PC-3 (cell line): ENCODE measurements at places on chromosomes 13 and 19. TPM values are rescaled to one million over a fixed set of nuclear protein-coding genes. Genes with fewer than 3 reads are reported as not detected.

GRCh38 chr13:62524061-62524460 is 1108.4 kb upstream of the PCDH20 start:
- no peak for DNase-seq
- no peaks in the 10 kb centered on the region for H3K27me3 ChIP-seq
- H3K4me1 ChIP-seq, result no peaks in the 10 kb centered on the region
- H3K36me3 ChIP-seq, result no peaks in the 10 kb centered on the region
- no peak overlapping the region for H3K27ac ChIP-seq

DNA sequence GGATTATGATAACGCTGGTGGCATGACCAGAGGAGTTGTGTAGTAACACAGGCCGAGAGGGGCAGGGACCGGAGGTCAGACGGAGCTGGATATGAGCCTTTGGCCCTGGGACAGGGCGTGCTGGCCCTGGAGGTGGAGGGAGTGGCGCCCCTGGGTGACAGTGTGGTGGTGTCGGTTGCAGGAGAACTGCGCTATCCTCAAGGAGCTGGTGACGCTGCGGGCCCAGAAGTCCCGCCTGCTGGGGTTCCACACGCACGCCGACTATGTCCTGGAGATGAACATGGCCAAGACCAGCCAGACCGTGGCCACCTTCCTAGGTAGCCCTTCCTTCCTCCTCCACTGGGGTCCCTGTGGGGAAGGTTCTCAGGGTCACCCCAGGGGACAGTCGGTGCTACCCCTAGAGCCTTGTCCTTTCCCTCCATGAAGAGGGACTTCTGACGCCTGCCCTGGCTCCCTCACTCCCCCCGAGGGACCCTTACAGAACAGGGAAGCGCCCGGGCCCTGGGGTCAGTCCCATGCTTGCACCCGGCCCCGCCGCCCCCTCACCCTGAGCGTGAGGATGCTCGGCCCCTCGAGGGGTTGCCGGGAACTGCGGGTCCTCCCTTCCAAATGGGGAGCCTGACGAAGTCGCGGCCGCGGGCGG is 12.8 kb upstream of the ZNF554 start:
- H3K36me3 ChIP-seq, result no peaks in the 10 kb centered on the region; the same call in 1 of the 2 replicates
- DNase-seq, result no peak
- no peak overlapping the region for H3K27ac ChIP-seq
- no peak overlapping the region for H3K4me3 ChIP-seq
- no peaks in the 10 kb centered on the region for H3K4me1 ChIP-seq
- H3K27me3 ChIP-seq, result no peaks in the 10 kb centered on the region

DNA sequence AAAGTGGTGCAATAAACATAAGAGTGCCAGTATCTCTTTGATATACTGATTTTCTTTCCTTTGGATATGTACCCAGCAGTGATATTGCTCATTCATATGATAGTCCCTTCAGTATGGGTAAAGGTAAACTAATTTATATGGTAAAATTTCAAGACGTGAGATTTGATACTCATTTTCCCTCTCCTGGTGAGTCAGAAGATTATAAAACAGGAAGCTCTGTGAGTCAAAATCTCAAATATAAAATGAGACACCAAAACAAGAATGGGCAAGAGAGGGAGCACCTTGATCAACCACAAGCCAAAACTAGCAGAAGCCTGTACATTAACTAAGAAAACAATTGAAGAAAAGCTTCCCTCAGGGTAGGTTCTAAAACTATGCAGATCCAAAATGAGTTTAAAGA is 216.3 kb downstream of the SLITRK6 start:
- peak overlapping the region; percentile 91 for H3K27ac ChIP-seq
- H3K4me3 ChIP-seq, result no peak overlapping the region
- peaks cover 29% of the 10 kb centered on the region for H3K4me1 ChIP-seq
- DNase-seq, result peak; percentile 87

GRCh38 chr19:27828829-27829228 is 1384.1 kb downstream of the UQCRFS1 start:
- no peaks in the 10 kb centered on the region for H3K27me3 ChIP-seq
- H3K4me1 ChIP-seq, result no peaks in the 10 kb centered on the region
- H3K27ac ChIP-seq, result no peak overlapping the region
- H3K36me3 ChIP-seq, result no peaks in the 10 kb centered on the region
- DNase-seq, result no peak

DNA sequence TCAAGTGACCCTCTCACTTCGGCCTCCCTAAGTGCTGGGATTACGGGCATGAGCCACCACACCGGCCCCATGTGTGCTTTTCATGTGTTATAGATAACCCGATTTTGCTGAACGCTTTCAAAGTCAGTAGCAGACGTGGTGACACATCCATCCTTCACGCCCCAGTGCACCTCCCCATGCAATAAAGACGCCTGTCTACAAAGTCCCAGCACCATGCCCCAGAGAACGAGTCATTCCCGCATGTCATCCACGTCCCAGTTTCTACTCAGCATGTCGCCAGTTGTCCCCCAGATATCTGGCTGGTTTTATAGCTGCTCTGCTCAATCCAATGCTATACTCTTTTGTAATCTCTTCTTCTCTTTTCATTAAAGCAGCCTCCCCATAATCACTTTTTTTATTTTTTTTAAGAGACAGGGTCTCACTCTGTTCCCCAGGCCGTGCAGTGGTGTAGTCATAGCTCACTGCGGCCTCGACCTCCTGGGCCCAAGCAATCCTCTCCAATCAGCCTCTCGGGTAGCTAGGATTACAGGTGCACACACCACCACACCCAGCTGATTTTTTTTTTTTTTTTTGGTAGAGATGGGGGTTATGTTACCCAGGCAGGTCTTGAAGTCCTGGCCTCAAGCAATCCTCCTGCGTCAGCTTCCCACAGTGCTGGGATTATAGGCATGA is 42.5 kb downstream of the DNM2 start:
- H3K4me1 ChIP-seq, result peaks cover 22% of the 10 kb centered on the region
- peaks cover 17% of the 10 kb centered on the region for H3K36me3 ChIP-seq
- H3K27ac ChIP-seq, result peak overlapping the region; percentile 68
- no peaks in the 10 kb centered on the region for H3K27me3 ChIP-seq

DNA sequence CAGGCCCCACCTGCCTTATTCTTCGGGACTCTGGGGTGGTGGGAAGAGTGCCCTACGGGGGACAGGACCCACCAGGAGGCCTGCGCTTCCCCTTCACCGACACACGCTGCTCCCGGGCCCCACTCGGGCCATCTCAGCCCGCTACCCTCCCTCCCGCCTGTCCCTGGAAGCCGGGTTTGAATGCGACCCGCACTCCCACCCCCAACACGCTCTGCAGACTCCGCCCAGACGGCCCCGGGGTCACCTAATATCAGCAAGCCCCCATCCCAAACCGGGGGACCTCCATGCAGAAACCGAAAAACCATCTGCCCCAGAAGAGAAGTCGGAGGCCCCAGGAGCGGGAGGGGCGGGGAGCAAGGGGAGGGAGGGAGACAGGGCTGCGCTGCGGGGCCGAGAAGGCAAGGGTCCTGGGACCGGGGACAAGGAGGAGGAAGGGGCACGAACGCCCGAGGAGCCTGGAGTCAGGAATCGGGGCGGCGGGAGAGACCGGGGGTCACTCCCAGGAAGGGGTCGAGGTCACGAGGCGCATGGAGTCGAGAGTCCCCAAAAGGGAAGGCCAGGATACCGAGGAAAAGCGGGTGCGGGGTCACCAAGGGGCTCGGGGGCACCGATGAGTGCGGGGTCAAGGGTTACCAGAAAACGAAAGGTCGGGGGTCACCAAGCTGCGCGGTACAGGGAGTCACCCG is 766 bp downstream of the SBNO2 start:
- peak overlapping the region; percentile 82 for H3K4me3 ChIP-seq
- no peaks in the 10 kb centered on the region for H3K27me3 ChIP-seq
- peak overlapping the region; percentile 98 for H3K27ac ChIP-seq
- DNase-seq, result no peak
- H3K4me1 ChIP-seq, result peaks cover 65% of the 10 kb centered on the region

DNA sequence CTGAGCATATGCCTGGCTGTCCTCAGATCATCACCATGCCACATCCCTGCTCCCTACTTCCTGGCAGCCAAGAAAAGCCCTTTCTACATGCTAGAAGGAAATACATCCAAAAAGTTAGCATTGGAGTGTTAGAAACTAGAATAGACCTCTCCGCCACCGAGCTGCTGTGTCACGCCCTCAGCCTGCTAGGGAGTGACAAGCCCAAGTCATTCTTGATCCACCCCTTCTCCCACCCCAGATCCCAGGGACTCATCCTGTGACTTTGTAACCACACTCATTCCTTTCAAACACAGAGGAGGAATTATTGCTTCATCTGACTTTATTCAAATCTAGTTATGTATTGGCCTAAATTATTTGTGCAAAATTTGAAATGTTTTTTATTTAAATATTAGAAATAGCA is 45.3 kb downstream of the POLR1D start:
- H3K27me3 ChIP-seq, result no peaks in the 10 kb centered on the region
- H3K4me3 ChIP-seq, result no peak overlapping the region
- DNase-seq, result no peak
- H3K4me1 ChIP-seq, result no peaks in the 10 kb centered on the region
- H3K36me3 ChIP-seq, result no peaks in the 10 kb centered on the region

GRCh38 chr19:53308339-53308811 is 25.2 kb upstream of the ZNF845 start:
- no peak overlapping the region for H3K27ac ChIP-seq
- no peaks in the 10 kb centered on the region for H3K27me3 ChIP-seq
- no peak overlapping the region for H3K4me3 ChIP-seq
- H3K36me3 ChIP-seq, result no peaks in the 10 kb centered on the region; the same call in 1 of the 2 replicates
- no peak for DNase-seq

- H3K27ac ChIP-seq, result no peak overlapping the region
- peaks cover 47% of the 10 kb centered on the region for H3K27me3 ChIP-seq
- H3K4me1 ChIP-seq, result no peaks in the 10 kb centered on the region
- H3K36me3 ChIP-seq, result no peaks in the 10 kb centered on the region
- no peak overlapping the region for H3K4me3 ChIP-seq
Observed at GRCh38 chr13:37889102-37889501, 19.5 kb upstream of the TRPC4 start.

DNA sequence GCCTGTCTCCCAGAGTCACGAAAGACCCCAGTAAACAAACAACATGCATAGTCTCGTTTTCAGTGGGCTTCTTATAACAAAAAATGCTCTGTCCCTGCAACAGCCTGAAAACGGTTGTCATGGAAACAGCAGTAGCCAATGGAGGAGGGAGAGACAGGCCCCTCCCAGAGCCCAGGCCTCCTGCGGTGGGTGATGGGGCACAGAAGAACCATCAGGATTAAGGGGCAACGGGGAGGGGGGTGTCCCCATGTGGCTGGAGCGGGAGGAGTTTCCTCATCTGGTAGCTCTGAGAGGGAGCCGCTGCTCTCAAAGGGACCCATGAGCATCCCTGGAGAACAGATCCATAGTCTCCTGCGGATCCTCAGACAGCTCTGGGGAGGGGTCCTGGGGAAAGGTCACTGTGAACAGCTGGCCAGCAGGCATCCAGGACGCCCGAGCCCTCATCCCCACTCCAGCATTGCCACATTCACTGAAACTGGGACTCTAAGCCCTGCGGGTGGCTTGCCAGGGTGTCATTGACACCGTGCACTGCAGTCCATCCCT is 37.5 kb upstream of the PNMA8B start:
- no peak overlapping the region for H3K27ac ChIP-seq
- DNase-seq, result no peak
- no peaks in the 10 kb centered on the region; the same call in 1 of the 2 replicates for H3K36me3 ChIP-seq
- peaks cover 11% of the 10 kb centered on the region for H3K4me1 ChIP-seq
- no peaks in the 10 kb centered on the region for H3K27me3 ChIP-seq

- DNase-seq, result peak; percentile 84
- H3K27me3 ChIP-seq, result no peaks in the 10 kb centered on the region
- no peaks in the 10 kb centered on the region; the same call in 1 of the 2 replicates for H3K36me3 ChIP-seq
- H3K27ac ChIP-seq, result 0 out of 2 replicates have a peak overlapping the region, but pooled peaks have one; percentile 18
Observed at GRCh38 chr19:39031368-39032062, 834 bp downstream of the FBXO27 start.

DNA sequence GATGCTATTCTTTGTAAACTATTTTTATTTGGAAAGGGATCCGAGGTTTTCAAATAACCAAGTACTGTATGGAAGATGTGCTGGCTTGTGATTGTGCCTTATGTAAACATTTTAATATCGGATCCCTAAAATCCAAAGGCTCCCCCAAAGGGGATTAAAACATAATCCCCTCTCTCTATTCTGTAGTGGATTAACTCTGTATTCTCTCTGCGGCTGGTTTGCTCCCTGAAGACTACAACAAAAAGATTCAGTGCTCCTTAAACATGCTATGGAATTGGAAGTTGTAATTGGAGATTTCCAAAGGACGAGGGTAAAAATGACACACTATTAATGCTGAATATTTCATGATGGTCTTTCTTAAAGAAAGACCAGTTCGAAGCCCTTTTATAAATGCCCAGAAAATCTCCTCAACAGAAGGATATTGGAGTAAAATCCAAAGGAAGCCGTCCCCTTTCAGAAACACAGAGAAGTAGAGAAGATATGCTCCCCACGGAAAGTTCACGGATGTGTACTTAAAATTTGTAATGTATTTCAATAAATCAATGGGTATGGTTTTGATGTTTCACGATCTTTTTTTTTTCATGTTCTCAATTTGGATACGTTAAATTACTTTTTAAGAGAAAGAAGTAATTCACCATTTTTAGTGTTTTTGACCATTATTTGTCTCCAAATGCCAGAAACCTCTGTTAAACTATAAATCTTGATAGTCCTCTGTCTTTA is 6.5 kb downstream of the MAB21L1 start:
- no peaks in the 10 kb centered on the region for H3K4me1 ChIP-seq
- no peaks in the 10 kb centered on the region for H3K36me3 ChIP-seq
- H3K27me3 ChIP-seq, result no peaks in the 10 kb centered on the region
- H3K27ac ChIP-seq, result no peak overlapping the region

- peak; percentile 66 for DNase-seq
- H3K4me3 ChIP-seq, result no peak overlapping the region
- H3K27me3 ChIP-seq, result no peaks in the 10 kb centered on the region
- H3K4me1 ChIP-seq, result peaks cover 12% of the 10 kb centered on the region
Observed at GRCh38 chr13:110233181-110233950, 73.6 kb downstream of the COL4A1 start.

DNA sequence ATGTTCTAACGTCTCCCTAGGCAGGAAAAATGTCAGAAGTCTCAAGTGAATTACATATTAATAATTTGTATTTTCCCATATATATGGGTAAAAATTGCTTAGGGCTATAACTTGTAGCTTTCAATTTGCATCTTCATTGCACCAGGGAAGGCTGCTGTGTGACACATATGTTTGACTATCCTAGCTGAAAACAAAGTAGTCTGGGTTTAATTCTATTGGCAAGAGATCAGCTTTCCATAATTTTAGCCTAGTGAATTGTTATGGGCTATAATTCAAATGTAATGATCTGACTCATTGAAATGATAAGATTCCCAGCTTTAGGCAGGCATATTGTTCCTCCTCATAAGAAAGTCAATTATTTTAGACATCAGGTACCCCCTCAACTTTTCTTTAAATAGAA is 553.1 kb downstream of the DCT start:
- H3K27ac ChIP-seq, result no peak overlapping the region
- no peaks in the 10 kb centered on the region for H3K4me1 ChIP-seq
- H3K27me3 ChIP-seq, result no peaks in the 10 kb centered on the region
- no peak overlapping the region for H3K4me3 ChIP-seq

DNA sequence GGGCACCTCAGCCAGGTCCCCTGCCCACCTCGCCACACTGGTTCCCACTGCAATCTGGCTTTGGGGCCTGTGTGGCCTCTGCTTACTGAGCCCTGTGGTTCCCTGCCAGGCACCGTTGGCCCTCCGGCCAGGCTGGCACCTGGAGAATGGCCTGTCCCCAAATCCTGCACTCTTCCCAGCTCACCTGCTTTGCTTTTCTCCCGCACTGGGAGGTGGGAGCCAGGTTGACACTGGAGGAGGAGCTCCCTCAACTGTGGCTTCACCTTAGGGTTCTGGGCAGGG is 97.0 kb downstream of the SCGB2B2 start:
- H3K27me3 ChIP-seq, result no peaks in the 10 kb centered on the region
- H3K36me3 ChIP-seq, result no peaks in the 10 kb centered on the region
- DNase-seq, result no peak
- H3K4me1 ChIP-seq, result no peaks in the 10 kb centered on the region
- H3K4me3 ChIP-seq, result no peak overlapping the region

Gene ERICH6B
- total RNA-seq, result not detected in 2 replicates

Gene OR7C1
- total RNA-seq, result not detected in 2 replicates

Gene ZIM2
- not detected in 2 replicates for total RNA-seq

Gene ZNF135
- total RNA-seq, result not detected in 2 replicates

Gene GPR4
- 3.1 and 3.7 TPM in 2 replicates for total RNA-seq
